ENCODE measurements at places on chromosomes 1 and 21.

- DNase-seq, result peak; percentile 50
These were observed 569 bp downstream of the ATF3 start for GRCh38 chr1:212608959-212609700.

GRCh38 chr1:222290866-222291265 is 257.0 kb downstream of the HHIPL2 start:
- no peak for DNase-seq

DNA sequence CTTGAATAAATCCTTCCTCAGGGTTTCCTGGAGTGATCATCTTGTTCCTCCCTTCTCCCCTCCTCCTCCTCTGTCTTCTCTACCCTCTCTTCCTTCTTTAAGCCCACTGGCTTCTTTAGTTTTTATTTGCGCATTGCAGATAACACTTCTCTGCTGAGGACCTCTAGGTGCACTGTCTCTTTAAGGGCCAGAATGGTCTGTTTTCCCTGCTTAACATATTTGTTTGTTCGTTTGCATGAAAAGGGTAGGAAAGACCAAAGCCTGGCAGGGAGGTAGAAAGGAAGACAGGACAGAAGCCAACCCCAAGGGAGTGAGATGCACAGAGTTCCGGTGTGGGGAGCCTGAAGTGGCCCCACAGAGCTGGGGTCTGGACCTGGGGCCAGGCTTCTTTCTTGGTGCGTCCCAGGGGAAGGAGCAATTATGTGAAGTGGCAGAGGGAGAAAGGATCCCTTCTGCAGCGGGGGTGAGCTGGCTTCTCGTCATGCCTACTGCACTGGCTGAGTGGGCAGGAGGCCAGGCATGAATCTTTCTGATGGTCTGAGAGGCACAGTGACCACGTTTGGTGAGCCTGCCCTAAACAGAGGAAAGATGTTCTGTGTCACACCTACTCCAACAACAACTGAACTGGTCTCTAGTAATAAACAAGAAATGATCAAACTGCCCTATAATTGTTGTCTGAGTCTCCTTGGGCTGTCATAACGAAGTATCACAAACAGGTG is 232.7 kb downstream of the KCNJ6 start:
- DNase-seq, result no peak

- DNase-seq, result no peak
These were observed 101.5 kb downstream of the KCNN3 start for GRCh38 chr1:154768456-154769125.

DNA sequence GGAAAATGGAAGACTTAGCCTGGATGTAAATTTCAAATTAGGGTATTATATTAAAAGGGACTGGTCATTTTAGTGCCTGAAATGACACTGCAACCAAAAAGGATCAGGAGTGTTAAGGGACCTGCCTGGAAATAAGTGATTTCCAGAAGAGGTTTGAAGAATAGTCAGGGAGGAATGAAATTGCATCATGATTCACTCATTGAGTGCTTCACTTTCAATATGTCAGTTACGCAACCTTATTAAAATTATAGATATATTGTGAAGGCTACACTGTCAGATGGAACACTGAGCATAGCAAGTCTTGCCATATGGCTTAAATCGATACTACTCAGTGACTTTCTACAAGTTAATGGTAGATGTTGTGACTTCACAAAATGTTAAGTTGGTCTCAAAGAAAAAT is 275.2 kb upstream of the DPYD start:
- no peak for DNase-seq

GRCh38 chr1:154448331-154448811 is 43.2 kb downstream of the IL6R start:
- no peak for DNase-seq

DNA sequence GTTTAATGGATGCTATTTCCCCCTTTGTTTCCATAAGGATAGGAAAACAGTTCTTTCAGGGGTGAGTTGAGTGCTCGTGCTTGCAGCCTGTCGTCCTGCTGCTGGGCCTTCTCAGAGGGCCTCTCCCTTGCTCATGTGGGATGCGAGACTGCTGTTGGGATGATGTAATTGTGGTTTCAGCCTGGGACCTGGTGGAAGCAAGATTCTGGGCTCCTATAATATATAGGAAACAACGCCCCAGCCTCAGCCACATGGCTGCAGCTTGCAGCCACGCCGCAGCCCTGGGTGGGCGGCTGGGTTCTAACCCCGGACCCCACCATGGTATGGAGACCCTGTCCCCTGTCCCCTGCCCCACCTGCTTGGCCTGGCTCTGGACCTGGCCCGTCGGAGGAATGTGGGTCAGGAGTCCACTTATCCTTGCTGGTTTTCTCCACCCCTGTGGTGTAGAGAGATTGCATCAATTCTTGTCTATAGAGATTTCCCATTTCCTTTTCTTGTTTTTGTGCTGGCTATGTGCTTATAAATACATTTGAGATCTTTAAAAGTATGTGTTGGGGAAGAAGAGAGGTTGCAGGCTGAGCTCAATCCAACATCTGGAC is 357.8 kb downstream of the SIPA1L2 start:
- no peak for DNase-seq

GRCh38 chr1:223312705-223313414 is 51.1 kb downstream of the SUSD4 start:
- DNase-seq, result no peak

All from central memory CD4-positive, alpha-beta T cell (primary cell).